Lower lobe of right lung (tissue), 2 donors: ENCODE measurements at places on chromosomes 6 and 20. TPM values are rescaled to one million over a fixed set of nuclear protein-coding genes. Genes with fewer than 3 reads are reported as not detected.

DNA sequence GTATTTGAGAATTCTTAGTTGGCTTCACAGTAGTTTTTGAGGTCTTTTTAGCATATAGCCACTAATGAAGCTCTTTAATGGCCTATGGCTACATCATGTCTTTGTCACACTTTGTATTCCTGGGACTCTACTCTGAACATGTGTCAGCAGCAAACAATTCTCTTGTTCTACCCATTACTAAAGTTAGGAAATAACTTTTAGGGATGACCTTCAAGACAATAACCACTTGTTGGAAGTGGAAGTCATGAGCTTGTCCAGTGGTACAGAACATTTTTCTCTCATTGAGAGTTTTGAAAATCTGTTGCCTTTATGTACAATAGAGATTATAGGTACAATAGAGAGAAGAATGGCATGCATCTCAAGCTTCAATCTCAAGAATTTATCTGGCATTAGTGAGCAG is 571.6 kb upstream of the JAG1 start:
- DNase-seq, result no peak
- no peak overlapping the region for H3K4me3 ChIP-seq
- H3K4me1 ChIP-seq, result no peaks in the 10 kb centered on the region
- no peaks in the 10 kb centered on the region for H3K36me3 ChIP-seq

- no peak overlapping the region for H3K27ac ChIP-seq
- DNase-seq, result no peak
- H3K36me3 ChIP-seq, result no peaks in the 10 kb centered on the region
- no peaks in the 10 kb centered on the region for H3K27me3 ChIP-seq
Observed at GRCh38 chr6:26355366-26355765, 9.6 kb upstream of the BTN3A2 start.

DNA sequence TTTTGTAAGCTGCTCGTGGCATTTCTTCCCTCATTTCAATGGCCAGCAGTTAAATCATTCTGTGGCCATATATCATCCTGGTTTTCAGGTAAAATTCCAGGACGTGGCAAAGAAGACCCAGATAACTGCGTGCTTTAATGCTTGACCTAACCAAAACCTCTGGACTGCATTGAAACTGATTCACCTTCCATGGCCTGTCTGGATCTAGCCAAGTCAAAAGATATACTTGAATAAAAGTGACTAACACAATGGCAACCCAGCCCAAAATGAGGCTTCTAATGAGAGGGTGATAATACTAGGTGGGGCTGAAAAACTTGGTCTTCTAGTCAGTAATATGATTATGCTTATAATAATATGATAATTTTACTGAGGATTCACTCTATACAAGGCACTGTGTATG is 16.5 kb upstream of the PCSK2 start:
- no peaks in the 10 kb centered on the region for H3K27me3 ChIP-seq
- H3K4me1 ChIP-seq, result no peaks in the 10 kb centered on the region
- no peak overlapping the region for H3K4me3 ChIP-seq
- no peaks in the 10 kb centered on the region for H3K36me3 ChIP-seq
- no peak for DNase-seq

DNA sequence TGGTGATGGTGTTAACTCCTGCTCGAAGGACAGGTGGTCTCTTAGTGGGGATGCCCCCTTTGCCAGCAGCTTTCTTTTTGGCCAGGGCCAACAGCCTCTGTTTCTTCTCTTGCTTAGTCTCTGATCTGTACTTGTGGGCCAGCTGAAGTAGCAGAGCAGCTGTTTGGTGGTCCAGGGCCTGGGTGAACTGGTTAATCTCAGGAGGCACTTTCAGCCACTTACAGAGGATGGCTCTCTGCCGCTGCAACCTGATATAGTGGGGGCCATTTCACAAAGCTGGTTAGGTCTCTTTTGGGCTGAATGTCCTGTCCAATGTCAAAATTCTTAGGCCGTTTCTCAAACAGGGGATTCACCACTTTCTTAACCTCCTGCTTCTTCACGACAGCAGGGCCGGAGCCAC is 23.2 kb upstream of the LOC128125822 start:
- H3K4me3 ChIP-seq, result no peak overlapping the region
- H3K27me3 ChIP-seq, result no peaks in the 10 kb centered on the region
- H3K36me3 ChIP-seq, result no peaks in the 10 kb centered on the region

DNA sequence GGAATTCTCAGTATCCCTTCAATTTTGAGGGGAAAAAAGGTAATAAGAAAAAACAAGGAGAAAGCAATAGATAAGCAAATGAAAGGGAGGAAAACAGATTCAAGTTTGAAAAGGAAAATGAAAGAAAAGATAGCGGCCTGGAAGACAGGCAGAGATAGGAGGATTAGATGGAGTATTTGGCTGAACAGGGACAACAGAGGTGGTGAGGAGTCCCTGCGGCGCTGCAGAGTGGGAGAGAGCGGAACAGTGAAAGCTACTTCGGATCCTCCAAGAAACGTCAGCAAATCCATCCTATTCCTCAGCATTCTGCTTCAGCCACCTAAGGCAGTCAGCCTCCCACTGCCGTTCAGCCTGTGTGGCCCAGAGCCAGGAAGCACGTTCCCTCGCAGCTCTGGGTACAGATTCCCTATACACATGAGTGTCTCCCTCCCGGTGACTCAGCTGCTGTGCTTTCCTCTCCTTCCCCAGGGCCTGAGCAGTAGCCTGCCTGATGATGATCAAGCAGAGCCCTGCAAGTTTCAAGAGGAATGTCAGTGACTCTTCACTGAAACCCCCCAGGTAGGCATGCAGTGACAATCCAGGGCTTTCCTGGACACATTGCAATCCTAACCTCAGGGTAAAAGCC is 43.4 kb upstream of the CDYL start:
- H3K4me3 ChIP-seq, result peak overlapping the region; percentile 34
- H3K27me3 ChIP-seq, result no peaks in the 10 kb centered on the region
- no peak overlapping the region for H3K27ac ChIP-seq
- H3K4me1 ChIP-seq, result no peaks in the 10 kb centered on the region
- H3K36me3 ChIP-seq, result no peaks in the 10 kb centered on the region
- DNase-seq, result no peak

GRCh38 chr6:28867086-28867409 is 56.7 kb downstream of the TRIM27 start:
- peak overlapping the region; percentile 81 for H3K4me3 ChIP-seq
- DNase-seq, result no peak
- peak overlapping the region; percentile 91 for H3K27ac ChIP-seq
- no peaks in the 10 kb centered on the region for H3K36me3 ChIP-seq
- H3K27me3 ChIP-seq, result no peaks in the 10 kb centered on the region

- H3K4me3 ChIP-seq, result no peak overlapping the region
- no peak for DNase-seq
- no peaks in the 10 kb centered on the region for H3K36me3 ChIP-seq
- H3K27me3 ChIP-seq, result no peaks in the 10 kb centered on the region
Observed at GRCh38 chr20:6680854-6681253, 86.6 kb upstream of the BMP2 start.

- DNase-seq, result no peak
- no peak overlapping the region for H3K4me3 ChIP-seq
- no peaks in the 10 kb centered on the region for H3K27me3 ChIP-seq
- no peak overlapping the region for H3K27ac ChIP-seq
Observed at GRCh38 chr6:86511962-86512361, 425.4 kb upstream of the HTR1E start.

DNA sequence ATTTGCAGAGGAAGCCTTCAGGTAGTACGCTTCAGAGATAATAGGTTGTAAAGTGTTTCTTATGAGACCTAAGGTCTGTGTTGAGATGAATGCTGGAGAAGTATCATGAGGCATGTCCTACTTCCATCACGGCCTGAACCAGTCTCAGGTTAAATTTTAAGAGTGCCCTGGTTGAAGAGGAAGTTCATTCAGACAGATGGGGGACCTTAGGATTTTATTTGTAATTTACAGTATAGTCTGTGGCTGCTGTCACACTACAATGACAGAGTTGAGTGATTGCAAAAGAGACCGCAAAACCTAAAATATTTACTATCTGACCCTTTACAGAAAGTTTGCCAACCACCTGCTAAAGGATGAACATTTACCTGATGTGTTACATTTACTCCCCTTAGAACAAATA is 70.9 kb downstream of the UST start:
- H3K27ac ChIP-seq, result no peak overlapping the region
- no peaks in the 10 kb centered on the region for H3K27me3 ChIP-seq
- no peak overlapping the region for H3K4me3 ChIP-seq
- H3K4me1 ChIP-seq, result no peaks in the 10 kb centered on the region
- H3K36me3 ChIP-seq, result no peaks in the 10 kb centered on the region

GRCh38 chr20:20894280-20894679 is 181.8 kb upstream of the RALGAPA2 start:
- no peaks in the 10 kb centered on the region for H3K36me3 ChIP-seq
- no peak for DNase-seq
- peaks cover 7% of the 10 kb centered on the region for H3K27me3 ChIP-seq
- H3K4me1 ChIP-seq, result no peaks in the 10 kb centered on the region
- H3K27ac ChIP-seq, result no peak overlapping the region

DNA sequence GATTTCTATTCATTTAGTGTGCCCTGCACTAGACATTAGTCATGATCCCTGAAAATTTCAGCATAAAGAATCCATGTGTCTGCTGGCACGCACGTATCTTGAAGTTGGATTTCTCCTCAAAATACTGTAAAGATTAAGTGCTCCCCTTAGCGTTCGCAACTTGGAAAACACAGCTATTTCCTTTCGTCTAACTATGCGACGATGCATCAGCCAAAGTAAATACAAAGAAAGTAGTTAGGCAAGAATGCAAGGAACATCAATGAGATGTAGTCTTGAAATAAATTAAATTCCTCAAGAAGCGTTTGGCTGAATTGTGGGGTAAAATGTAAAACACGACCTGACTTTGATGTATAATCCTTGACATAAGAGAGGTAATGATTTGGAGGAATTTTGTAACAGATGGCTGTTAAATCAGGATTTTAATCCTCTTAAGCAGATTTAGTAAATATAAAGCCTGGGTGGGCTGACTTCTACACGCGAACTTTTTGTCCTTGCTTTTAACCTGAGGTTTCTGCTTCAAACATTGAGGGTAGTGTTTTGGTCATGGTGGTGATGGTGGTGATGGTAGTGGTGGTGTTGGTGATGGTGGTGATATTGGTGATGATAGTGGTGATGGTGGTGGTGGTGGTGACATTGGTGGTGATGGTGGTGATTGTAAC is 88.2 kb downstream of the FOXF2 start:
- H3K36me3 ChIP-seq, result no peaks in the 10 kb centered on the region
- no peak for DNase-seq
- no peaks in the 10 kb centered on the region for H3K4me1 ChIP-seq
- H3K27ac ChIP-seq, result no peak overlapping the region
- no peaks in the 10 kb centered on the region for H3K27me3 ChIP-seq

DNA sequence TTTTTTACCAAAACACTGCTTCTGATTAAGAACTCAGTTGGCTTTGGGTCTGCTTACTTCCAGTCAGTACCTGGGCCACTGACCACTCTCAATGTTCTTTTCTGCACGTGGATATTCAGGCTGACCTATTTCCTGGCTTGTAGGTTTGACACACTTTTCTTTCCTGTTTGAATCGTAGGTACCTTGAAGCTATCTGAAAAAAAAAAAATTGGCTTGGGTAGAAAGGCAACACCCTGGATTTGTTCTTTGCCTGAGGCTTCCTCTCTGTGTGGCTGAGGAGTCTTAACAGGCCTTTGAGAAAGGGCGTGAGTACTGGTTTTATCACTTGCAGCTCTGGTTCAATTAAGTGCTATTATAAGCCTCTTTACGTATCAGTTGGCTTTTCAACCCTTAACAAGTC is 60.6 kb upstream of the IL20RA start:
- DNase-seq, result no peak
- H3K4me3 ChIP-seq, result no peak overlapping the region
- H3K36me3 ChIP-seq, result no peaks in the 10 kb centered on the region
- no peaks in the 10 kb centered on the region for H3K27me3 ChIP-seq
- H3K27ac ChIP-seq, result no peak overlapping the region

DNA sequence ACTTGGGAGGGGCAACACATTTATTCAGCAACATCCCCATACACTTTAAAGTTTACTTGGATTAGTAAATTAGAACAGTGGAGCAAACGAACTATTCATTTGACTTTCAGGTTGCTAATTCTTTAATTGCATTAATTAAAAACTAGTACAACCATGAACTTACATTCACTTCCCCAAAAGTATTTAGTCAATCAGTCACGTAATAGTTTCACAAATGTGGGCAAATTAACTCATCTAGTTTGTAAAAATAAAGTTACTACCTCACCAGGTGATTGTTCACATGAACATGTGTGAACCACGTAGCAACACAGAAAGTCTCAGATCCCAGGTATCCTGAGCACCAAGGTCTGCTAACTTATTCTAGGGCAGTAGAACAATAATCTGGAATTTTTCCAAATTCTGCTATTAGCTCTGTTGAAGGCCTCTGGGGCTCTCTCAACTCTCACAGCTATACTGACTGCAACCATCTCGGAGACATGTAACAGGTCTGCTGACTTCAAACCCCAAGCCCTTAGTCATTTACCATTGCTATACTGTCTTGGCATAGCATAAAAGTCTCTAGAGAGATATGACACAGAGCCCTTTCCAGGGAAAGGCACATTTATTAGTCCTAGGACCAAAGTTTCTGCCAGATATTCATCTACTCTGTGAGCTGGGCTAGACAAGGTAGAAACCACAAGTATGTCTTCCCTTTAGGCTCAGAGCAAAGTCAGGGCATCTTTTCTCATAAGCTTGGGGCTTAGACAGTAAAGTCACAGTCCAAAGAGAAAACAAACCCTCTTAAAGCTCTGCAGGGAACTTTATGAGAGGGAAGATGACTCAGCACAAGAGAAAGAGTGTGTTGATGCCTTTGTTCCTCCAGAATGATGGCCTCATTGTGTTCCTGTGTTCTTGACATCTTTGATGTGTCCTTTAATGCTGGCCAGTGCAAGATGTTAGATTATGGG is 50.9 kb upstream of the CCDC28A start:
- H3K4me1 ChIP-seq, result peaks cover 15% of the 10 kb centered on the region
- no peaks in the 10 kb centered on the region for H3K27me3 ChIP-seq
- no peak for DNase-seq
- H3K36me3 ChIP-seq, result no peaks in the 10 kb centered on the region
- no peak overlapping the region for H3K4me3 ChIP-seq
- H3K27ac ChIP-seq, result no peak overlapping the region

DNA sequence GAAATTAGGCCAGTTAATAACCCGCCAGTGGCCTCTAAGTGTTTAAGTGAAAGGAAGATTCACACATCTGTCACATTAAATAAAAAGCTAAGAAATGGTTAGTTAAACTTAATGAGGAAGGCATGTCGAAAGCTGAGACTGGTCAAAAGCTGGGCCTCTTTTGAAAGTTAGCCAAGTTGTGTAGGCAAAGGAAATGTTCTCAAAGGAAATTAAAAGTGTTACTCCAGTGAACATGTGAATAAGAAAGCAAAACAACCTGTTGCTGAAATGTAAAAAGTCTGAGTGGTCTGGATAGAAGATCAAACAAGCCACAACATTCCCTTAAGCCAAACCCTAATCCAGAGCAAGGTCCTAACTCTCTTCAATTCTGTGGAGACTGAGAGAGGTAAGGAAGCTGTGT is 10.9 kb upstream of the MTRF1L start:
- no peaks in the 10 kb centered on the region for H3K27me3 ChIP-seq
- DNase-seq, result no peak
- H3K36me3 ChIP-seq, result no peaks in the 10 kb centered on the region
- no peak overlapping the region for H3K27ac ChIP-seq
- no peak overlapping the region for H3K4me3 ChIP-seq

GRCh38 chr6:119310486-119311036 is 39.0 kb downstream of the MAN1A1 start:
- H3K4me1 ChIP-seq, result peaks cover 78% of the 10 kb centered on the region
- H3K4me3 ChIP-seq, result no peak overlapping the region
- DNase-seq, result no peak

- peaks cover 37% of the 10 kb centered on the region for H3K4me1 ChIP-seq
- no peaks in the 10 kb centered on the region for H3K36me3 ChIP-seq
- DNase-seq, result peak; percentile 10
- H3K27me3 ChIP-seq, result no peaks in the 10 kb centered on the region
Observed at GRCh38 chr20:32539817-32540675, 45.1 kb downstream of the NOL4L start.

Gene POU3F2
- not detected for total RNA-seq

Gene LINC00237
- not detected for total RNA-seq

Gene TRIM31
- total RNA-seq, result 0.62 TPM

Gene SH3BGRL2
- total RNA-seq, result 28.9 TPM

Gene PDE10A
- total RNA-seq, result 2.7 TPM
